ENCODE measurements at places on chromosomes 6 and 20. TPM values are rescaled to one million over a fixed set of nuclear protein-coding genes. Genes with fewer than 3 reads are reported as not detected.

Gene DSN1
- 24.7 TPM for total RNA-seq

Gene HLA-DMA
- total RNA-seq, result 3.6 TPM

Gene GLP1R
- total RNA-seq, result not detected

Gene AIF1
- not detected for total RNA-seq

Gene MLIP
- total RNA-seq, result not detected

Gene PERP
- total RNA-seq, result 85.3 TPM

Gene OR2B6
- 0.15 TPM for total RNA-seq

Gene DEF6
- total RNA-seq, result 0.03 TPM

Gene SALL4
- 1.4 TPM for total RNA-seq

Gene KHDC1
- 4.5 TPM for total RNA-seq

Gene UBE3D
- 4.1 TPM for total RNA-seq

Gene KIF3B
- 24.4 TPM for total RNA-seq

Gene OOEP
- total RNA-seq, result not detected

Gene ECT2L
- total RNA-seq, result not detected

Gene POLR1C
- 52.8 TPM for total RNA-seq

Gene TBXT
- total RNA-seq, result not detected

Gene DNAH8
- total RNA-seq, result not detected

Gene SHLD1
- total RNA-seq, result 8.8 TPM

Gene SGK2
- total RNA-seq, result 7.5 TPM

Gene TTLL9
- total RNA-seq, result 0.06 TPM

Gene ZNF341
- 3.9 TPM for total RNA-seq

Gene SEL1L2
- not detected for total RNA-seq

Data from A549 treated with CORT108297 at 1 μM for 4 hours (cell line).